Suppressor macrophage treated with lipopolysaccharide for 4 hours (primary cell): ENCODE measurements at places on chromosomes 2 and 18.

GRCh38 chr2:106085181-106085940 is 108.7 kb downstream of the UXS1 start:
- DNase-seq, result peak; percentile 12

- no peak for DNase-seq
These were observed 2.5 kb downstream of the DYNC2LI1 start for GRCh38 chr2:43776324-43776723.

- DNase-seq, result no peak
These were observed 103.9 kb downstream of the NEB start for GRCh38 chr2:151630372-151630771.

GRCh38 chr2:189151906-189152305 is 27.7 kb downstream of the COL5A2 start:
- no peak for DNase-seq

GRCh38 chr2:39377226-39377939 is 59.7 kb downstream of the MAP4K3 start:
- peak; percentile 77 for DNase-seq

DNA sequence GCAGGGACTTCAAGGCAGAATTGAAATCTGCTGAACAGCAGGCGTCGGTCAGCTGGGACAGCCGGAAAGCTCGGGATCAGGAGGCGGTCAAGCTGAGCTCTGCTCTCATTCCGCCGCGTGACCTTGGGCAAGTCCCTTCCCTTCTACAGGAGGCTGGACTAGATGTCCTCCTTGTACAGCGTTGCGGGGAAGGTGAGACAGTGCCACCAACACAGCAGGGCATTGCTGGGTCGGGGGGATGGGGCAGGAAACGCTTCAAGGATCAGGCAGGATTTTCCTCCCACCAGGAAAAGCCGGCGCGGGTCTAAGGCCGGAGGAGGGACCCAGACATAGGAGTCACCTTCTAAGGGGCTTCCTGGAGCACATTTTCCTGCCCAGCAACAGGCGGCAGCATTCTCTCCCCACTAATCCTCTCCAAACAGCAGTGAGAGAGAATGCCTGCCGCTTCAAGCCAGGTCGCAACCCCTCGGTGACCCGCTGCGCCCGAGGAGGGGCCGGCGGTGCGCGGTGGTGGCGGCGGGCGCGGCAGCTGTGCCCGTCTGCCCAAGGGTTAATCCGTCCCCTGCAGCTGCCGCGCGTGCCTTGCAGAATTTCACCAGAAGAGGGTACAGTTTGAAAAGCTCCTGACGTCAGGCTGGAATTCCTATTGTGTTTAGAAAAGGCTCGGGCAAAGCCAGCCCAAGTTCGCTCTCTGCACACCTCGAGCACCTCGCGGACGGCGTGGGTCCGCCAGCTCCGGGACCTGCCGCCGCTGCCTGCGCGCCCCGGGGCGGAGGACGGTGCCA is at the start of gene KCNF1:
TSS of gene KCNF1 (plus strand) at position 644 of the 785 bp plus-strand sequence. CDS start 493 bp downstream, outside the sequence.
- DNase-seq, result peak; percentile 32

DNA sequence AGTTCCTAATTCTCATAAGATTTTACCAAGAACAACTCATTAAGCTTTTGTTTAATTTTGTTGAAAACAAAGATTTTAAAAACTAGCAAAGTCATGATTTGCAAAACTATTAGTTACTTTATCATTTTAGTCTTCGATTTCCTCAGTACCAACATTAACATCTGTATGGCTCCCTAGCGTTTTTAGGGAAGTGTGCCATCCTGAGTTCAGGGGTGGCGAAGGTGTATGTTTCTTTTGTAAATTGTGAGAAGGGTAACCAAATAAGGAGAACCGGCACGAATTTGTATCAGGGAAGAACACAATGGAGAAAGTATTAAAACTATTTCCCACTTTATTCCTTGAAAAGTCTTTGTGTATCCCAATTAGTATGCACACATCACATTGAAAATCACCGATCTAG is 419.9 kb downstream of the DSC3 start:
- no peak for DNase-seq

- no peak for DNase-seq
These were observed 61.3 kb downstream of the ACAA2 start for GRCh38 chr18:49752095-49752457.

DNA sequence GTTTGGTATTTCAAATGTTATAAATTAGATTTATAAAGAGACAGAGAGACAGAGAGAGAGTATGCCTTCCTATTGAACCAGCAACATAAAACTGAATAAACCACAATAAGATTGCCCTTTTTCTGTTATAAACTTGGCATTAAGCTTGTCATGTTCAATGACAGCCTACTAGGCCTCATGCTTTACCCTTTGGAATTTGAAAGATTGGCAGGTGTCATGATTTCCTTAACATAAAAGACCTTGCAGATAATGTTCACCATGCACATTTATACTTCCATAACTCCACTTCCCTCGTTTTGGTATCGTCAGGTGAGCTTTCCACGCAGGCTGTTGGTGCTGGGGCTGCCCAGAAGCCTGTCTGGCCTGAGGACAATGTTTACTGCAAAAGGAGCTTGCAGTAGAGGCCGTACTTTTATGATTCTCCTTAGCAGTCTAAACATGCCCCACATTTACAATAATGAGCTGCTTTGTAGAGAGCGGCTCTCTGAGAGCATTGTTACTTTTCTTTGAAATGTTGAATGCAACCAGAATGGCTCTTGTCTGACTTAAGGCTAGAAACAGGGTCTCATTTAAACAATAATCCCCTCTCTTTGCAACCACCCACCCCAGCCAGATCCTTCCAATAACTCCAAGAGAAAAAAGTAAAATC is 379.1 kb upstream of the ATP5MC3 start:
- no peak for DNase-seq

DNA sequence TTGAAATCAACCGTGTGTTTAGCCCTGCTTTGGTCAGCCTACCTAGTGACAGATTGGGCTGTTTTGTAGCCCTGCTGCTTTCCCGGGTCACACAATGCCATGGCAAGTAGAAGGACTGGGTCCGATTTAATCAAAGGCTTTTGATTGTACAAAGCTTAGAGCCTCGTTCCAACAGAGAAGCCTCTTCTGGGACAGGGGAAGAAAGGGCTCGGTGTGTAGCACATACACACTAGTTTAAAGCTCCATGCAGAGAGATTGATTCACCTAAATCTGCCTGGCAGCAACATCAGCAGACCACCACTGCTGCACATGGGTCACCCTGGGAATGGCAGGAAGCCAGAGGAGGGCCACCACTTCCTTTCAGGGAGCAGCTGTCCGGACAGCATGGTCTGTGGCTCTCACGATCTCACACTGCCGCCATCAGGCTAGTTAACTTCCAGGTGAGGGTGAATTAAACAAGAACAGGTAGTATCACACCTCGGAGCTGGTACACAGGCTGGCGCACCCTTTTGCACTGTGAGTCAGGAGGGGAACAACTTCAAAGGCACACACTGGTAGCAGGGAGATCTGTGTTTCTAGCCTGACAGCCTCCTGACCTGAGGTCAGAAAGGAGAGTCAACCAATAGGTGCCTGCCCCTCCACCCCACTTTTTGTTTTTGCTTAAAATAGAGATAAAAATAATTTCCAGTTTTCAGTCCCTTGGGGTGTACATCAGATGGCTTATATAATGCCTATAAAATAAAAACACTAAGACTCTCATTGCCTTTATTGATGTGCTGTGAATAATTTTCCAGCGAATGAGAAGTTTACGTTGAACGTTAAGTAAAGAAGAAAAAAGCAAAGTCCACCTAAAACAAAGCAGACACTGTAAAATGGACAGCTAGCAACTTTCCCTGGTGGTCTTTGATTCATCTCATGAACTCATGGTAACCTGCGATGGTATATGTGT is 108.5 kb downstream of the CDCA7 start:
- DNase-seq, result no peak

GRCh38 chr2:21332993-21333625 is 209.3 kb downstream of the TDRD15 start:
- DNase-seq, result no peak

- no peak for DNase-seq
These were observed 372.6 kb upstream of the VRK2 start for GRCh38 chr2:57674025-57674424.

- DNase-seq, result no peak
These were observed 9.5 kb downstream of the DGKD start for GRCh38 chr2:233363744-233364235.

GRCh38 chr18:4510711-4511110 is 55.6 kb upstream of the DLGAP1 start:
- DNase-seq, result peak; percentile 3

- no peak for DNase-seq
These were observed 574.2 kb downstream of the CCDC85A start for GRCh38 chr2:56757884-56758545.

DNA sequence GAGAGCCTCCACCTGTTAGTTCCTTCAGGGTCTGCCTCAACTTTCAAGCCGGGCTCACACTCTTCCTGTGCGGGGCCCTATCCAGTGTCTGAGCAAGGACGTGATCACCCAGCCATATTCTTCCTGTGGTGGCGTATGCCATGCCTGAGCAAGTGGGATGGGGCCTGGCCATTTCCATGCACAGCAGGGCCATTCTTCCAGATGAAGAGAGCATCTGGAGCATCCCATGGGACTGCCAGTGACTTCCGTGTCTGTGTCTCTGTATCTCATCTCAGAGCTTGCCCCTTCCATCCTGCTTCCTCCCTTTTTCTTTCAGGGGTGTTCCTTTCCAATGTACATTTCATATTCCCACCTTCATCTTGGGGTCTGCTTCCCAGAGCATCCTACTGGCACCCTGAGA is 20.2 kb downstream of the SCG2 start:
- no peak for DNase-seq

- DNase-seq, result peak; percentile 6
These were observed 77.7 kb downstream of the TRIM43 start for GRCh38 chr2:95669441-95669991.

DNA sequence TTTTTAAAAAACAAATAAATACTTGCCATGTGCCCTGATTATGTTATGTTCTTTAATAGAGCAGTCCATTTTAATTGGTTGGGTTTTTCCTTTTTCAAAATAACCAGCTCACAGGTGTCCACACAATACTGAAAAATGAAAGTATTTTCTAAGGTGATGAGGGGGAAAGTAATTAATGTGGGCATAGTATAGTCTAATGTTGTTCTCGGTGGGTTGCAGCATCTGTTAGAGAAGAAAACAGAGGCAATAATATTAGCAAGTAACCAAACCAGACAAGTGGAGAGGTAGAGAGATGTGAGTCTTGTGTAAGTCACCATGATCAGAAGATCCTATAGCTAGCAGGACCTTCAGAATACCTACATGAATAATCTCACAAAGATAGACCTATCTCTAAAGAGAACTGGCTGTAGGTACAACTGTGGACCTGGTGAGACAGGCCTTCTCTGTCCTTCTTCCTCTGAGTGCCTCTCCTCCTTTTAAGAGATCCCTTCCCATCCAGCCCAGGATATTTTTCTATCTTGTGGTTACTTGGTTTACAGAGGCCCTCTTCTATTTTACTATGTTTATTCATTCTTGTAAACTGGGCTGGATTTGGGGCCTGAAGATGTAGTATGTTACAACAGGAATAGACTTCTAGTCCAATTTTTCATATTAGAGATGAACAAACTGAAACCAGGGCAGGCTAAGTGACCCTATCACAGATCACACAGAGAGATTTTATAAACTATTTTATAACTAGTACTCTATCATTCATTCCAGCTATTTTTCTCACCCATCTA is 67.1 kb upstream of the MSTN start:
- DNase-seq, result no peak

DNA sequence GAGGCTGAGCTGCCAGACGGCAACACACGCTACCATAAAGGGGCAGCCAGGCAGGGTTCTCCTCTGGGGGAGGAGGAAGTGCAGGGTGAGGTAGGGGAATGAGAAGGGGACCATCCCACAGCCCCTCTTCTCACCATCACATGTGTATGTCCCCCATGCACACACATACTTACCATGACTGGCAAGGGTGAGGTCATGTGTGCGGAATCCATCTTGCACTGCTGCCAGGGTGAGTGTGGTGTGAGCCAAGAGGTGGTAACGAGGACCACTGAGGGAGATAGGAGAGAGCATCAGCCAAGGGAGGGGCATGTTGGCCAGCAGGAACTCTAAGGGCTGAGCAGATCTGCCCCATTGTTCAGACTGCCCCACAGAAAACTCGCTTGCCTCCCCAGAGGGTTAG is 7.1 kb downstream of the WDR54 start:
- DNase-seq, result no peak

GRCh38 chr18:8802017-8802672 is 96.8 kb downstream of the MTCL1 start:
- no peak for DNase-seq

- peak; percentile 37 for DNase-seq
These were observed 34.9 kb upstream of the CD302 start for GRCh38 chr2:159832858-159833257.

DNA sequence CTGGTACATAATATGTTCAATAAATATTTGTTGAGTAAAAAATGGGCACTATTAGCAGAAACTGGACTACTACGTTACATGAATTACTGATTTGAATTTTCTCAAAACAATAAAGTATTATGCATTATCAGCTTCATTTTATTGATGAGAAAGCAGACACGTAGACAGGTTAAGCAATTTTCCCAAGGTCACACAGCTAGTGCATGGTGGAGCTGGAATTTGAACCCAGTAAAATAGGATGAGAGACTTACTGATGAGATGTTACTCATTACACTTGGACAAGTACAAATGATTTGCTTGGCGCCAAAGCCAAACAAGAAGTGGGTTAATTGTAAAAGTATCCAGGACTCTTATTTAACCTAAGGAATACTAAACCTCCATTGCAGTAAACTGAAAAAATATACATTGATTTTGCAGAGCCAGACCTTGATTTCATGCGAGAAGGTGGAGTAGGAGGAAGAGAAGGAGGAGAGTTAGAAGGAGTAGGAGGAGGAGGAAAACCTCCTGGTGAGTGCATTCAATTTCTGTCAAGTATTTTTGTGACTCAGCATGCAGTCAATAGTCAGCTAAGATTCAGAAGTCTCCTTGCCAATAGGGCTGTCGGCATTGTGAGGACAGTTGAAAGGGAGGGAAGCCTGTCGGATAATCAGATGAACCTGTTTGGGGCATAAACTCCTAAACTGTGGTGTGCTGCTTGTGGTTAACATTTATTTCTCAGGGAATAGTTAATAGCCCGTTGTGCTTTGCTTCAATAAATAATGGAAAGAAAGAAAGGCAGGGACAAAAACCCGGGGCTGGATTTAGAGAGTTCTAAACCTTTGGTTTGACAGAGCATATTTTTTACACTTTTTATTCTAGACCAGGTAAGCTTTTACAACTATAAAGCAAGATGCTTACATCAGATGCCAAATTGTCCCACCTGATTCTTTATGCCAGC is 77.0 kb upstream of the TACR1 start:
- DNase-seq, result no peak

GRCh38 chr2:38704664-38705063 is 38.8 kb downstream of the GALM start:
- no peak for DNase-seq

- DNase-seq, result no peak
These were observed 50.4 kb downstream of the EML6 start for GRCh38 chr2:54773838-54774237.

GRCh38 chr18:69817335-69817940 is 130.2 kb downstream of the CD226 start:
- DNase-seq, result no peak

- DNase-seq, result no peak
These were observed 35.2 kb upstream of the THOC1 start for GRCh38 chr18:303011-303410.
